NCI-H1930 (cell line): ENCODE measurements at places on chromosomes 3 and 15.

DNA sequence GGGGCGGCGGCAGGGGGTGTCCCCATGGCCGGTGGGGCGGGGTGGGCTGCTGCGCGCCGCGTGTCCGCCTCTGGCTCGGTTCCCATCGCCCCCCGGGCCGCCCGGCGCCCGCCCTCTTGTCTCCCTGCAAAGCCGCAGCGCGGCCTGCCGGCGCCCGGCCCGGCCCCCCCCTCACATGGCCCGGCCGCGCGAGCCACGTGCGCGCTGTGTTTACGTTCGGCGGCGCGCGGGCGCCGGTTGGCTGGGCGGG, 502 bp downstream of the NR1D2 start:
- no peak for DNase-seq

DNA sequence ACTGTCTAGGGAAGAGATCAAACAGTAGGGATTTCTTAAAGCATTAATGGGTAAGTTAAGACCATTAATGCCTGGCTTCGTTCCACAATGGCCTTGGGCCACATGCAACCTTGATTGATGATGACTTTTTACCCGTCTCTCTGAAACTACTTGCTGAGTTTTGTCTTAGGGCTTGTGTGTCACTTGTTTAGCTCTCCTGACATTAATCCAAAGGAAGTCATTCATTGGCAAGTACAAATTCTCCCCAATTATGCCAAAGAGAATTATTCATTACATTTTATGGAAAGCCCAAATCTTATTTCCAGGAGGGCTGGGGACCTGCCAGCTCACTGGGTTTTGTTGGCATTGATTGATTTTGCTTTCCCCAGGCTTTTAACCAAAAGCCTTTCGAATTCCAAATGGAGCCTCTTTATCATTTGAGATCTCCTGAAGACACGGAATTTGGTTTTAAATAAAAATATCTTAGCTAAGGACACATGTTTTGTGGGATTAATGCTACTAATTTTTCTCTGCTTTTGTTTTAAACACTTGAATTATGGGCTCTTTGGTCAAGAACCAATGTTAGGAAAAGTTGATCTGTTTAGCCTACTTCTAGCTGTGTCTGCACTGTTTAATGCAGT, 40.7 kb downstream of the SERPINI1 start:
- no peak for DNase-seq

- DNase-seq = no peak
These were observed 207.6 kb downstream of the GAP43 start for GRCh38 chr3:115830764-115831395.

DNA sequence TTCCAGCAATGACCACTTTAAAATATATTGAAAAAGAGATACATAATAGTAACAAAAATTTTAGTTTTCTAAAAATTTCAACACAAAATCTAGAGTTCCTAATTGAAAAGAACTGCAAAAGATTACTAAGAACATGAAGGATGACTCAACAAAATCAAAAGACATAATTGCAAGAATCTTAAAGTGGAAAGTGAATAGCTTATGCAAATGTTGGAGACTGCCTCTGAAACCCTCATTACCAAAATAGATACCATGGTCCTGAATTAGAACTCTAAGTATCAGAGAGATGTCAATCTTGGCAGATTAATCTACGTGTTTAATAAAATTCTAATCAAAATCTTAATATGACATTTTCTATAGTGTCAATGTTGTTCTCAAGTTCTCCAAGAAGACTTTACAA, 60.7 kb upstream of the SGO1 start:
- no peak for DNase-seq

DNA sequence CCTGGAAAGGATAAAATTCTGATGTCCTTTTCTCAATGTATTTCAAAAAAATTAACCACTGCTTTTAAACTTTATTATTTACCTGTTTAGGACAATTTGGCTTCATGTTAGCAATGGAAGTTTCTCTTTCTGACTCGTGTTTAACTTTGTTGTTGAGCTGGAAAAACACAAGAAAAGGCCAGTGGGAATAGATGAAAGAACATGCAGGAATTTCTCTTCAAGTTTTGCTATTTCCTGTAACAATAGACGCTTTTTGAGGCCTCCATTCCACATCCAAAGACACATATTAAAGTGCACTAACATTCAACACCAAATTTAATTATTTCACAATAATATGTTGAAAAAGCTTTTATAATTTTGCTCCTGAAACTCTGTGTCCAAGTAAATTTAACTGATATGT, 9.7 kb downstream of the RBMS3 start:
- no peak for DNase-seq

DNA sequence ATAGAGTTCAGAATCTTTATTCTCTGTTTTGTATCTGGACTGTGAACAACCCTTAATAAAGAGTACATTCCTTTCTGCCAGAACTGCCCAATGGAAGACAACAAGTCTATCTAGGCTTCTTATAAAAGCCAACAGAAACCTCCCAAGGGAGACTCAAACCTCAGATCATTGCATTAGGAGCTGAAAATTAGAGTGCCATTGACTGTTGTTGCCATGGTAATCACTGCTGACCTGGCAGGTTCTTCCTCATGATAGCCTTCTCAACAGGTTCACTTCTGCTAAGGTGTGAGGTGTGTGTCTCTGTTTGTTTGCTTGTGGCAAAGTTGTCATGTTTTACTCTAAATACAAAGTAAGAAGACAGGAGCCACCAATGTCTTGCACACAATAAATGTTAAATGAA, 79.2 kb downstream of the TMEM108 start:
- DNase-seq = no peak

DNA sequence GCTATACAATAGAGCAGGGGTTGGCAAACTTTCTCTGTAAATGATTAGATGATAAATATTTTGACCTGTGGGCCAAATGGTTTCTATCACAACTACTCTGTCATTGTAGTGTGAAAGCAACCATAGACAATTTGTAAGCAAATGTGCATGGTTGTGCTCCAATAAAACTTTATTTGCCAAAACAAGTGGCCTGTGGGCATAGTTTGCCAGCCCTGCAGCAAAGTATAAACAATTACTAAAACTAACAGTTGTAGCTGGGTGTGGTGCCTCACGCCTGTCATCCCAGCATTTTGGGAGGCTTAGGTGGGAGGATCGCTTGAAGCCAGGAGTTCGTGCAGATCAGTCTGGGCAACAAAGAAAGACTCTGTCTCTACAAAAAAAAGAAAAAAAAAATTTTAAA, 61.6 kb downstream of the NBEAL2 start:
- DNase-seq = no peak

DNA sequence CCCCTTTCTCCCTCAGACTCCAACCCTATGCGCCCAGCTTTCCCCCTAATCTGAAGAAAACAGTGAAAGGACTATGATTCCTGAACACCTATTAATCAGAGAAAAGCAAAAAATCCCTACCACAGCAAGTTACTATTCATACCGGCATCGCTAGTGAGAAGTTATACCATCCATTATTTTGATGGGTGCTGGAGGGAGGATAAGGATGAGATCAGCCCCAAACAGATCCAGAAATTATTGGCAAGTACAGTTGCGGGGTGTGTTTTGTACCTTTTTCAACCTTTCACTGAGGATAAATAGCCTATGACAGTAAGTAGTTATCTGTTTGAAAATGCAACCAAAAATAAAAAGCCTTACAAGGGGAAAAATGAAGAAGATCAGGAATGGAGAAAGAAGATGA, 59.9 kb upstream of the ADAMTS9 start:
- no peak for DNase-seq

DNA sequence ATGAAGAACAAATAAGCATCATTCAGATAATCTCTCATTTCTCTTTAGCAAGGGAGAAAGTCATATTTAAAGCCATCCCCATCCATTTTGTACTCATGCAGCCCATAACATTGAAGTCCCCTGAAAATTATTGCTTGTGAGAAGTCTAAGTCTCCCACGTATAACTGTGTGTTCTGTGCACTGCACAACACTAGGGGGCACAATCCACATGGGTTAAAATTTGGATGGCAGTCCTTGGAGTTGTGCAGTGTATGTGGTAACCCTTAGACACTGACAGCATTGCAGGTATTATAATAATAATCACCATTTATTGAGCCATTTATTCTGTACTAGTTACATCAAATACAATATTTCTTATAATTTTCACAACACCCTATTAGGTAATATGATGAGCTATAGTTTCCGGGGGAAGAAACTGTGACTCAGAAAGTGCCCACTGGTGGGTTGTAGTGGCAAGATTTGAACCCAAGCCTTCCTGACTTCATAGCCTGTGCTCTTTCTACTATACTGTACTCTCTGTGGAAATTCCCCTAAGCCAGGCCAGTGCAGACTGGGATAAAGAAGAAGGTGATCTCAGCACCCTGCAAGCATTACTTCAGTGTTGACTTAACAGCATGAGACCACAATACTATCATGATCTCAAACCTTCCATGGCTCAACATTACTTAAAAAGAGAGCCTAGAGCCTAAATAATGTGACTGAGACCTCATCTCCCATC, 15.7 kb downstream of the KCNAB1 start:
- DNase-seq = no peak

DNA sequence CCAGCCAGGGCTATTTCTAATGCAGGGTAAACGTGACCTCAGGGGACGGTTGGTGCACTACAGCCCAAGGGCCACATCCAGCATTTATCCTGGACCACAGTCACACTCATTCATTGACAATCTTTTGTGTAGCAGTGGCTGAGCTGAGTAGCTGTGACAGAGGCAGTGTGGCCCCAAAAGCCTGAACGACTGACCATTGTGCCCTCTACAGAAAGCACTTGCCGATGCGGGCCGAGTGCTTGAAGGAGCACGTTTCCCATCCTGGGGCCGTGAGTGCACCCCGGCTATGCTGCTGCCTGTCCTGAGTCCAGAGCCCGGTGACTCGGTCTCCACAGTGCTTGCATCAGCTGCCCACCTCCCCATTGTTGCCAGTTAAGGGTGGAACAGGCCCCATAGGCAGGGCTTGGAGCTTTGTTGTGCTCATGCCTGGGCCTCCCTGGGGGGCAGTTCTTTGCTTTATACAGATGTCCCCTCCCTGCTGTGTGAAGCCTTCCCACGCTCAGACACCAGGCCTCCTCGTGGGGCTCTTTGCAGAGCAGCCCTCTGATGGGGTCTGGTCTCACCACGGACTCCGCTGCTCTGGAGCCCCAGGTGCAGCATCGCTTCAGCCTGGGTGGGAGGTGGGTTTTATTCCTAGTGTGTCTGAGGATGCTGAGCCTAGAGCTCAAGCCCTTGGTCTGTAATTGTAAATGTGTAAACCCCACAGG, 13.0 kb upstream of the SNRPA1 start:
- no peak for DNase-seq

GRCh38 chr3:133733226-133733625, 13.0 kb upstream of the TF start:
- no peak for DNase-seq

DNA sequence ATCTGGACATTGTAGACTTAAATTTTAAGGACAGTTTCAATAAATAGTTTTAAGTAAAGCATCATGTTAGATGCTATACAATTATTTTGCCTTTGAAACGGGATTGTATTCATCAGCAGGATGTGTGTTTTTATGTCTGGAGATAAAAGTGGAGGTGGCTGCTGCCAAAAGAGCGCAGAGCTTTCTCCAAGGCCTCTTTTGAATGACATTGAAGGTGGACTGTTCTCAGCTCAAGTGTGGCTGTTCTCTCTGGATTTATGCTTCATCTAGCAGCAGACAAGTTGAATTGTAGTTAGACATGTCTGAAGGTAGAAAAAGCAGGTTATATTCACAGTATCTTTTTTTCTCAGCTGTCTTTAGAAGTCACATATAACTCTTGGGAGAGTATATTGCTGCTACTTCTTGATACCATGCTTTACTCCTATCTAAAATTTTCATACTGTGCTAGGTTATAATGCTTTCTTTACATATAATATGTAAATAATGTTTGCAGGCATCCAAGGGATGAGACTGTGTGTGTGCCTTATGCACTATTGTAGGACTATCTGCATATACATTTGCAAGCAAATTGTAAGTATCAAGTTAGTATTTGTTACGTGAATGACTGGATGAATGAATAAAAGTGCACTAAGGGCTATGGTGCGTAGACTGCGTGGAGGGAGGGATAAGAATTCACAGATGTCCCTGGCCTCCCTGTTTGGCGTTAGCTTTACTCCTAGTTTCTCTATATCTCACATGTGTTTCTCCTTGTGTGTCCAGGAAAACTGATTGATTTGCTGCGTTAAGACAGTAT, 340.1 kb downstream of the NAALADL2 start:
- no peak for DNase-seq

DNA sequence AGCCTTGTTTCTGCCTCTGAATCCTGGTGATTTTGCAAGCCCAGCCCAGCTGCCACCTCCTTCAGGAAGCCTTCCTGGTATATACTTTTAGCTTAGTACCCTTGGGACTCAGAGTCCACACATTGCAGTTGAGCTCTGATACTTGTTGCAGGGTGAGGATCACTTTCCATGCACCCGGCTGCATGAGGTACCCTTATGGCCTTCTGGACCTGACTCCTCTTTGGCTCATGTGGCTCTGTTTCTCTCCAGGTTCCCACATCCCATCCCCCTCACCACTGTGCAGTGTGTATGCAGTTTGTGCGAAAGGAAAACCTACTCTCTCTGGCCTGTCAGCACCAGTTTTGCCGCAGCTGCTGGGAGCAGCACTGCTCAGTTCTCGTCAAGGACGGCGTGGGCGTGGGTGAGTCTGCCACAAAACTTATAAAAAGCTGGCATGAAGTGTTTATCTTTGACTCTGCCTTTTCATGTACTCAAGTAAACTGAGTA, 23.1 kb upstream of the P4HTM start:
- DNase-seq = no peak

GRCh38 chr3:46470831-46471230, 6.1 kb upstream of the LTF start:
- DNase-seq = no peak

- DNase-seq = no peak
These were observed 31.4 kb upstream of the CACNA2D2 start for GRCh38 chr3:50534681-50535330.

DNA sequence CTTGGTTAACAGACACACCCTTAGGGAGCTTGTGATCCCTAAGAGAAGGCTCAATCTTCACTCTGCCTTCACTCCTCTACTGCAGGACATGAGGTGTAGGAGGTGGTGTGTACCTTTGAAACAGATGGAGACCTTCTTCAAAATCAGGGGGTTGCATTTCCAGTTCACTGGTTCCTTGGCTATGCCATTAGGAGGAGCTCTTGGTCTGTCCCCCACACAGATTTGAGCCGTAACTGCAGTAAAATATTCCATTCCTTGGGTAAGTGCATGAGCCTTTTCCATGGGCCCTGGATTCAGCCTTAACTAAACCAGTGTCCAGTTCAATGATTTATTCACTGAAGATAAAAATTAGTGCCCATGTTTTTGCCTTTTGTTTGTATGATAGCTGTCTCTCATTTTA, 144.6 kb downstream of the MCTP2 start:
- no peak for DNase-seq

DNA sequence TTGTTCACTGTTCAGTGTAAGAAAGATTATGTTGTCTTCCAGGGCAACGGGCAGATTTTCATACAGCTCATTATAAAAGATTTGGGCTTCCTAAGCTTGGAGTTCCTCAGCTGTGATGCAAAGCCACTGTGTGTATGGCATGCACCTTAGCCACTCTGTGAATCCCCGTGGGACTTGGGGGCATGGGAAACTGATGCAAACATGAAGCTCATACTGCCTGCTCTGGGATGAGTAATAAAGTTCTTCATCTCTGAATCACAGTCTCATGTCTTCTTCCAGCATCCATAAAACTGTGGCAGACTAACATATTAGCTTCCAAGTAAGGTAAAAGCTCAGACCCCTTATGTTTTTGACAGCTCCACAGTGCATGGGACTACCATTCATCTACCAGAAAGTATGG, 154.3 kb upstream of the RORA start:
- DNase-seq = no peak
